Uterus (tissue), 4 donors: ENCODE measurements at places on chromosomes 2 and 18. TPM values are rescaled to one million over a fixed set of nuclear protein-coding genes. Genes with fewer than 3 reads are reported as not detected.

The TMEM214 gene
- total RNA-seq, result 54.2 TPM

The COL6A3 gene
- total RNA-seq, result 253 TPM

DNA sequence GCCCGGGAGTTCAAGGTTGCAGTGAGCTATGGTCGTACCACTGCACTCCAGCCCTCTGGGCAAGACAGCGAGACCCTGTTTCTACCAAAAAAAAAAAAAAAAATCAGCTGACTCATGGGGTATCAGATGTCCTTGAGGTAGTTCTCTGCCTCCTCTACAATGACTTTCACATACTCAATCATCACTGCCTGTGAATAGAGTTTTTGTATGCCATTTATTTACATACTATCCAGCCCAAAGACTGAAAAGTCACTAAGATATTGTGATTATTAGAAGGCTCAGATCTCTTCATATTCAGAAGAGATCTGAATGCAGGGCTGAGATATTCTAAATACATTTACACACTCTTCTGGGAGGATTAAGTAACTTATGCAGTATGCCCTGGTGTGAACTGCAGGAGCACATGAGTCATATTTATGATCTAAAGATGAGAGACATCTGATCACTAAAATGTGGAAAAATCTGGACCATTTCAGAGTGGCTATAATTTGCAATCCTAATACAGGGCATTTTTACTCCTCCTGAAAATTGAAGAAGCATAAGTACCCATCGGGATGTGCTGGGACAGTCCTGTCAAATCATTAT lies 38.9 kb downstream of the KLF7 start:
- no peak overlapping the region for H3K27ac ChIP-seq
- DNase-seq, result no peak
- no peaks in the 10 kb centered on the region for H3K36me3 ChIP-seq
- H3K4me3 ChIP-seq, result no peak overlapping the region
- H3K27me3 ChIP-seq, result no peaks in the 10 kb centered on the region

GRCh38 chr18:52652391-52652790 lies 312.4 kb downstream of the DCC start:
- H3K4me1 ChIP-seq, result no peaks in the 10 kb centered on the region
- H3K36me3 ChIP-seq, result no peaks in the 10 kb centered on the region
- no peak for DNase-seq
- no peak overlapping the region for H3K4me3 ChIP-seq
- no peak overlapping the region for H3K27ac ChIP-seq

GRCh38 chr2:108923736-108924579 lies 65.1 kb downstream of the EDAR start:
- no peaks in the 10 kb centered on the region for H3K27me3 ChIP-seq
- no peak overlapping the region for H3K27ac ChIP-seq
- H3K4me3 ChIP-seq, result no peak overlapping the region
- no peak for DNase-seq
- H3K4me1 ChIP-seq, result no peaks in the 10 kb centered on the region

GRCh38 chr18:55584201-55584600 lies 3.8 kb downstream of the TCF4 start:
- H3K4me3 ChIP-seq, result no peak overlapping the region
- H3K27me3 ChIP-seq, result no peaks in the 10 kb centered on the region
- DNase-seq, result no peak

The CD8B gene
- total RNA-seq, result not detected

The LRP1B gene
- 7.3 TPM for total RNA-seq

The ANKRD30B gene
- total RNA-seq, result not detected

The SPATA3 gene
- total RNA-seq, result not detected

DNA sequence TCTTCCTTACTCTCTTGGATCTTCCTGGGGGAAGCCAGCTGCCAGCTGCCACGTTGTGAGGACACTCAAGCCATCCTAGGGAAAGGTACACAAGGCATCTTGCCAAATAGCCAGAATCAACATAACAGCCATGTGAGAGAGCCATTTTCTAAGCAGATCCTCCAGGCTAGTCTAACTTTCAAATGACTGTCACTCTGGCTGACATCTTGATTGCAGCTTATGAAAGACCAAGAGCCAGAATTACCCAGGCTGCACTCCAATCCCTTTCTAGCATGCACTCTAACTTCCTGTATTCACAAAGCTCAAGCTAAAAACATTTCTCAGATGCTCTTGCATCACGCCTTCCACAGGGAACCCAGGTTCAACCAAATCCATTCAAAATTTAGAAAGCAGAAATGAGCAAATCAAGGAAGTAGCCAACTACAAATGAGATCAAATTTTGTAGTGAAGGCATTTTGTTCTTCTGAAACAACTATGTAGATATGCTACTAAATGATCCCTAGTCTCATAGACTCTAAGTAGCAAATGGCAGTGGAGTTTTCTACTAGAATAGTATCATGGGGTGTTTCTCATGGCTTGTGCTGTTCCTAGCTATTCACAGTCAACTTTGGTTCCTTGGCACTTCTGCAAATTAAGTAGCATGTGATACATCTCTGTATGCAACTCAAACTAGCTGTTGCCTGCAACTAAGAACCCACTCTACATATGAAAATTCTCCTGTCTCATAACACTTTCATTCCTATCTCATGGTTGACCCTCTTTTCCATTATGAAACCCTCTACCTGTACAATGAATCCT lies 281.9 kb downstream of the ZEB2 start:
- DNase-seq, result no peak
- H3K27ac ChIP-seq, result no peak overlapping the region
- no peaks in the 10 kb centered on the region for H3K27me3 ChIP-seq
- no peaks in the 10 kb centered on the region for H3K36me3 ChIP-seq
- no peaks in the 10 kb centered on the region for H3K4me1 ChIP-seq

- no peak for DNase-seq
- no peak overlapping the region for H3K27ac ChIP-seq
- no peaks in the 10 kb centered on the region for H3K27me3 ChIP-seq
These were observed 543.6 kb upstream of the SOX11 start for GRCh38 chr2:5148392-5149085.

GRCh38 chr2:97714084-97714949 lies 941 bp downstream of the ZAP70 start:
- DNase-seq, result no peak
- H3K4me1 ChIP-seq, result no peaks in the 10 kb centered on the region
- no peaks in the 10 kb centered on the region for H3K36me3 ChIP-seq
- no peaks in the 10 kb centered on the region for H3K27me3 ChIP-seq

GRCh38 chr2:175734686-175735085 lies 267.4 kb downstream of the LNPK start:
- no peaks in the 10 kb centered on the region for H3K27me3 ChIP-seq
- DNase-seq, result no peak
- H3K36me3 ChIP-seq, result no peaks in the 10 kb centered on the region
- no peak overlapping the region for H3K27ac ChIP-seq
- H3K4me1 ChIP-seq, result no peaks in the 10 kb centered on the region
- no peak overlapping the region for H3K4me3 ChIP-seq

The ZNF521 gene
- 116 TPM for total RNA-seq

DNA sequence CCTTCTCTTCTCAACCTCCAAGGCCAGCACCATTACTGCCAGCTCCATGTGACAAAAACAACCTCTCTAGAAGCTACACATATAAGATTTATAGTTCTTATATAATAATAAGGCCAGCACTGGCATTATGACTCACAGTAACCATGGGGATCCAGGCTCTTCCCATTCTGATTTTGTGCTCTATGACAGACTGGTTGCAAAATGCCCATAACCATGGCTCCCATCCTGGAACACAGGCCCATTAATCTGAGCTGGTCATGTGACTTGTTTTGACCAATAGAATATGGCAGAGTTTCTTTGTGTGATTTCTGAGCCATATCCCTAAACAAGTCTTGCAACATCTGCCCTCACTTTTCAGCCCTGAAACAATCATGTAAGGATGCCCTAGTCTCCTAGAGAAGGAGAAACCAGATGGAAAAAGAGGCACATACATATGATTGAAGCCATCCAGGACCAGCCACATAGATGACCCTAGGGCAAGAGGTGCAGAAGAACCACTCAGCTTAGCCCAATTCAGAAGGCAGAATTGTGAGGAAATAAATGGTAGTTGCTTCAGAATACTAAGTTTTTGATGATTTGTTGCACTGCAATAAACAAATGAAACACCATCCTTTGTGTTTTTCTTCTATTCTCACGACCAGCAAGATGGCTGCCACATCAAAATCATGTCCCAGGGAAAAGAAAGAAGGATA lies 173.9 kb downstream of the SUCLG1 start:
- H3K27ac ChIP-seq, result no peak overlapping the region
- no peaks in the 10 kb centered on the region for H3K36me3 ChIP-seq
- H3K4me1 ChIP-seq, result no peaks in the 10 kb centered on the region
- no peak overlapping the region for H3K4me3 ChIP-seq

GRCh38 chr2:203697190-203697589 lies 9.2 kb upstream of the CD28 start:
- H3K4me3 ChIP-seq, result no peak overlapping the region
- no peaks in the 10 kb centered on the region for H3K4me1 ChIP-seq
- no peak overlapping the region for H3K27ac ChIP-seq
- H3K27me3 ChIP-seq, result no peaks in the 10 kb centered on the region

The SCYGR4 gene
- total RNA-seq, result not detected

- DNase-seq, result no peak
- no peak overlapping the region for H3K27ac ChIP-seq
- peaks cover 6% of the 10 kb centered on the region for H3K4me1 ChIP-seq
- H3K4me3 ChIP-seq, result no peak overlapping the region
These were observed 106.9 kb upstream of the OTOS start for GRCh38 chr2:240247241-240247867.

- peak overlapping the region; percentile 20 for H3K27ac ChIP-seq
- H3K36me3 ChIP-seq, result no peaks in the 10 kb centered on the region
- no peaks in the 10 kb centered on the region for H3K4me1 ChIP-seq
These were observed 122.0 kb downstream of the SPTBN1 start for GRCh38 chr2:54577944-54578647.

DNA sequence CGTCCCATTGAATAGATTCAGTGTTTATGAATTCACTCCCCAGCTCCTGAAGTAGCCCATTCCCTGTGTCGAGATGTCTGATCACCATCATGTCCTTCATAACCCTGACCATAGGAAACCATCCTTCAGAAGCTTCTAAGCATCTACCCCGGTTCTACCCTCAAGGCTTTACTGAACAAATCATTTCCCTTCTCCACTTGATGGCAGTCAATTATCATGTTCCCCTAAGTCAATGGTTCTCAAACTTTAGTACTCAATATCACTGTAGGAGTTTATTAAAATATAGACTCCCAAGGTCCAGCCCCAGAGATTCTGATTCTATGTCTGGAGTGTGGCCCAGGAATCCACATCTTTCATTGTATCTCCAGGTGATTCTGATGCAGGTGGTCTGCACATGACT lies 228.4 kb upstream of the SP5 start:
- H3K4me1 ChIP-seq, result no peaks in the 10 kb centered on the region
- H3K36me3 ChIP-seq, result no peaks in the 10 kb centered on the region
- H3K4me3 ChIP-seq, result no peak overlapping the region
- H3K27ac ChIP-seq, result no peak overlapping the region
- no peak for DNase-seq
- no peaks in the 10 kb centered on the region for H3K27me3 ChIP-seq

GRCh38 chr2:127197475-127198385 lies 22.4 kb downstream of the CYP27C1 start:
- no peaks in the 10 kb centered on the region for H3K36me3 ChIP-seq
- H3K27me3 ChIP-seq, result no peaks in the 10 kb centered on the region
- DNase-seq, result no peak
- H3K27ac ChIP-seq, result no peak overlapping the region
- H3K4me1 ChIP-seq, result no peaks in the 10 kb centered on the region
- no peak overlapping the region for H3K4me3 ChIP-seq

- no peak overlapping the region for H3K4me3 ChIP-seq
These were observed 45.8 kb upstream of the CDKL4 start for GRCh38 chr2:39289609-39290008.

The SLC9A4 gene
- not detected for total RNA-seq

GRCh38 chr2:222608081-222608480 lies 47.8 kb downstream of the FARSB start:
- no peak for DNase-seq
- no peak overlapping the region for H3K27ac ChIP-seq
- H3K36me3 ChIP-seq, result no peaks in the 10 kb centered on the region
- no peaks in the 10 kb centered on the region for H3K27me3 ChIP-seq
- no peaks in the 10 kb centered on the region for H3K4me1 ChIP-seq
- no peak overlapping the region for H3K4me3 ChIP-seq

The SCN7A gene
- 40.0 TPM for total RNA-seq

- H3K27me3 ChIP-seq, result no peaks in the 10 kb centered on the region
- DNase-seq, result no peak
- no peaks in the 10 kb centered on the region for H3K4me1 ChIP-seq
- no peaks in the 10 kb centered on the region for H3K36me3 ChIP-seq
These were observed 122.5 kb downstream of the PLA2R1 start for GRCh38 chr2:159939946-159940345.

GRCh38 chr2:216956820-216957493 lies 97.1 kb upstream of the TNP1 start:
- H3K27ac ChIP-seq, result no peak overlapping the region
- H3K36me3 ChIP-seq, result no peaks in the 10 kb centered on the region
- H3K4me1 ChIP-seq, result no peaks in the 10 kb centered on the region
- no peak for DNase-seq
- no peak overlapping the region for H3K4me3 ChIP-seq

GRCh38 chr18:48834413-48835031 lies 116.2 kb downstream of the SMAD7 start:
- DNase-seq, result peak; percentile 72
- no peaks in the 10 kb centered on the region for H3K36me3 ChIP-seq
- H3K4me3 ChIP-seq, result no peak overlapping the region
- H3K27ac ChIP-seq, result no peak overlapping the region
- peaks cover 2% of the 10 kb centered on the region for H3K4me1 ChIP-seq

- H3K27me3 ChIP-seq, result no peaks in the 10 kb centered on the region
- no peaks in the 10 kb centered on the region for H3K36me3 ChIP-seq
- H3K4me1 ChIP-seq, result peaks cover 7% of the 10 kb centered on the region
- peak; percentile 67 for DNase-seq
These were observed 204.1 kb downstream of the CTIF start for GRCh38 chr18:48742706-48743475.

- no peaks in the 10 kb centered on the region for H3K36me3 ChIP-seq
- H3K4me1 ChIP-seq, result no peaks in the 10 kb centered on the region
- H3K27ac ChIP-seq, result no peak overlapping the region
- H3K4me3 ChIP-seq, result no peak overlapping the region
- no peaks in the 10 kb centered on the region for H3K27me3 ChIP-seq
- no peak for DNase-seq
These were observed 13.8 kb downstream of the MYO1B start for GRCh38 chr2:191258996-191259395.

The KANSL3 gene
- 67.3 TPM for total RNA-seq

- no peaks in the 10 kb centered on the region for H3K4me1 ChIP-seq
- DNase-seq, result peak; percentile 60
- no peaks in the 10 kb centered on the region for H3K27me3 ChIP-seq
- H3K4me3 ChIP-seq, result no peak overlapping the region
These were observed 66.9 kb upstream of the ZNG1B start for GRCh38 chr2:113370478-113371091.

GRCh38 chr2:226142463-226142862 lies 657.2 kb downstream of the IRS1 start:
- no peaks in the 10 kb centered on the region for H3K36me3 ChIP-seq
- no peak overlapping the region for H3K27ac ChIP-seq
- no peaks in the 10 kb centered on the region for H3K27me3 ChIP-seq
- DNase-seq, result no peak
- H3K4me3 ChIP-seq, result no peak overlapping the region
